ENCODE measurements at places on chromosomes 5 and 9.
A peak's percentile ranks its signal among the peaks of the same experiment; 100 is the strongest.

DNA sequence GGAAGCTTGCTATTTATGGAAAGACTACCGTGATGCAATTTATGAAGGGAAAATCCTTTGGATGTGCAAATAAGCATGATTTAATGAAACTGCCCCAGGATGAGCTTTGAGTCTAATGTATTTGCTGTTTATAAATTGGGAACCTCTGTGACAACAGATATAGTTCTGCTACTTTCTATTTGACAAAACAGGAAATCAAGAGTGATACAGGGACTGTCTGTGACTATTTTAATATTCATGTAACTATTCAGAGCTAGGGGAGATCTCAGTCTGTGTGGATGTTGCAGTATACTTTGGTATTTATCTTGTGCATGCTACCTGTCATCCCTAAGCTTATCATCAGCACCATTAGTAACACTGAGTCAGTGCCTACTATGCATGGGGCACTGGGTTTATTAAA is 132.1 kb downstream of the PDZD2 start:
- DNase-seq: no peak

- peak; percentile 22 for DNase-seq
Observed at GRCh38 chr5:147188200-147189108, 46.4 kb upstream of the STK32A start.

- DNase-seq: no peak
Observed at GRCh38 chr5:127094161-127094814, 21.0 kb upstream of the C5orf63 start.

GRCh38 chr5:9313751-9314150 is 232.1 kb downstream of the SEMA5A start:
- no peak for DNase-seq

DNA sequence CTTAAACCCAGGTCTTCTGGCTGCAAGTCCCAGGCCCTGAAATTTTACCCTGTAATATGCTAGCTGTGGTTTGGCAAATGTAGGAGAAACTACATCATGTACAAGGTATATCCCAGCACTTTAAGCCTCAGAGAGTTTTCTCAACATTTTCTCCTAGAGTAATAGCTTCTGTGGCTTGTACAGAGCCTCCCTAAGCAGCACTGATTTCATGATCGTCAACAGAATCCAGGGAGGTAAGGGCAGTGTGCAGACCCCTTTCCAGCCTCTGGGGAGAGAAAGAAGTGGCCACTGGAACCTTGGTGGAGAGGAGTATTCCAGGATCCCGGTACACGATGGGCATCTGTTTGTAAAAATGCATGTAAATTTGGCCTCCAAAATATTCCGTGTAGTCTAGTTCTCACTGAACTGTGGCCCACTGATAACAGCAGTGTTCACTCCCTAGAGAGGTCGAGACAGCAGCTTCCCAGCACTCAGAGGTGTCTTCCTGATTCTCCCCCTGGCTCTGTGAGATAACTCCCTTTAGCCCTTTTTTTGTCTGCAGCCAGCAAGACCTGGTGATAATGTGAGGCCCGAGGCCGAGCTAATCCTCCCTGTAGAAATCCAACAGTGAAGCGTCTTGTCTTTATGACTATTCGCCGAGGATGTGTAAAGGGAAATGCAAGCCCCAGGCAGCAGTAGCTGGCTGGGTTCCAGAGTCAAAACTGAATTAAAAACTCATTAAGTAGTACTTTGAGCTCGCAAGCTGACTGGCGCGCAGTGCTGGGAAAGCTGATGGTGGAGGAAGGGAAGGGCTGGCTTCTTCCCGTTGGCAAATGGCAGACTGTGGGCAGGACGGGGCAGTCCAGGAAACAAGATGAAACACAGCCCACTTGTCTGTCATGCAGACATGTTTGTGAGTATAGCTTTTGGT is 59.0 kb downstream of the MAP1B start:
- no peak for DNase-seq

DNA sequence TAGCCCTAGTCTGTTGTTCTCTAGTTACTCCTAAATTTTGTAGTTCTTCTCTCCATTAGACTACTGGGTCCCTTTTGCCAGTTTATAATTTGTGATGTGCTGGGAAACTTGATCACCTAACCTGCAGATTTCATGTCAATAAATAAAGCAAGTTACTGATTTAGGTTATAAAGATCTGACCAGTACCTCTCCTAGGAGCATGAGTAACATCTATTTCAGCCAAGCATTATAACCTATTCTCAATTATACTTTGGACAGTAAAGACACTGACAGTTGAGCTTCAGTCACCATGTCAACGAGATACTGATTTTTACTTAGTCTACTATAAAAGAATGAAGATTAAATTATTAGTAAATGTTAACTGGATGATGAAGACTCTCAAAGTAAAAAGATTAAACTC is 36.7 kb downstream of the CSNK1A1 start:
- DNase-seq: no peak

GRCh38 chr5:172417983-172418630 is 36.2 kb downstream of the SH3PXD2B start:
- no peak for DNase-seq

GRCh38 chr5:176658007-176658599 is 10.8 kb downstream of the TSPAN17 start:
- peak; percentile 55 for DNase-seq

- DNase-seq: no peak
Observed at GRCh38 chr5:57753446-57753845, 270.8 kb upstream of the ACTBL2 start.

- no peak for DNase-seq
Observed at GRCh38 chr5:80403782-80404181, 4.1 kb upstream of the ZFYVE16 start.

- DNase-seq: no peak
Observed at GRCh38 chr9:133618726-133619125, 9.5 kb upstream of the FAM163B start.

DNA sequence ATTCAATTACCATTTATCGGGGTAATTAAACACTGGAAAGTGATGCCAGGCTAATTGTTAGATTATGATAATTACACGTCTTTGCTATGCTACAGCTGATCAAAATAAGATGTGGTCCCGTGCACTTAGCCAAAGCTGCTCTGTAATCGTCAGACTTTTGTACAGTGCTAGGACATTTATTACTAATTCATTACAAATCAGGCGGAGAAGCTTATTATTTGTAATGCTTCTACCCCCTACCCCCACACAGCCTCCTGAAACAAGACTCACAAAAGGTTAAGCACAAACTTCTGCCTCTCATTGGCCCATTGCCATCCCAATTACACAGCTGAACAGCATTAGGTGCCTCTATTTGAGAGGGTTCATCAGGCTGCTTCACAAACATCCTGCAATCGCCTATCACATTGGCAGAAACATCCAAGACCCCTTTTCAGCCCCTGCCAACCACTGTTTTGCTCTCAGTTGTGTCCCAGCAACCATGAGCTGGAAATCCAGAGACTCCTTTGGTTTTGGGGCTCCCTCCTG is 232.7 kb downstream of the EFNA5 start:
- DNase-seq: no peak

GRCh38 chr5:124952079-124952478 is 205.6 kb upstream of the ZNF608 start:
- no peak for DNase-seq

DNA sequence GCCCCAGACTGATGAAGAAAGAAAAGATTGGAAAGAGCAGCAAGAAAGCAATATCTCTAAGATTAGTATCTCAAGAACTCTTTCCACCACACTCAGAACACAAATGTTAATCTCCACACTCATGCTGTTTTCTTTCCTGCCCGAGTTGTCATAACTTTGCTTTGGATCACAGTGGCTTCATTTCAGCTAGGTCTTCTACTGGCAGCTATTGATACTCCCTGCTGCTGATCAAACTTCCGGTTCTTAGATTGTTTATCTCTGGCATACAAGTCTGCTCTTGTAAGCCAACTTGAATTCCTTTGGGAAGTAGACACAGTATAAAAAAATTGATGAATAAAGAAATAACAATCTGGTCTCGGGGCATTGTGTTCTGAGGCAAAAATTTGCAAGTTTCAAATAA is 77.7 kb upstream of the SPEF2 start:
- DNase-seq: no peak

GRCh38 chr9:88076286-88077070 is 61.8 kb downstream of the SPATA31C2 start:
- no peak for DNase-seq

GRCh38 chr5:9239071-9239470 is 306.8 kb downstream of the SEMA5A start:
- DNase-seq: no peak

- DNase-seq: no peak
Observed at GRCh38 chr5:117246424-117246823, 671.8 kb upstream of the SEMA6A start.

GRCh38 chr9:19516348-19516747 is 107.5 kb downstream of the ACER2 start:
- DNase-seq: no peak

GRCh38 chr5:178429156-178429468 is 161.1 kb downstream of the COL23A1 start:
- no peak for DNase-seq

GRCh38 chr9:88737876-88738275 is 202.9 kb downstream of the NXNL2 start:
- no peak for DNase-seq

- no peak for DNase-seq
Observed at GRCh38 chr9:124414612-124415011, 630 bp downstream of the PSMB7 start.

GRCh38 chr5:179368126-179368805 is 23.0 kb upstream of the ADAMTS2 start:
- DNase-seq: no peak

DNA sequence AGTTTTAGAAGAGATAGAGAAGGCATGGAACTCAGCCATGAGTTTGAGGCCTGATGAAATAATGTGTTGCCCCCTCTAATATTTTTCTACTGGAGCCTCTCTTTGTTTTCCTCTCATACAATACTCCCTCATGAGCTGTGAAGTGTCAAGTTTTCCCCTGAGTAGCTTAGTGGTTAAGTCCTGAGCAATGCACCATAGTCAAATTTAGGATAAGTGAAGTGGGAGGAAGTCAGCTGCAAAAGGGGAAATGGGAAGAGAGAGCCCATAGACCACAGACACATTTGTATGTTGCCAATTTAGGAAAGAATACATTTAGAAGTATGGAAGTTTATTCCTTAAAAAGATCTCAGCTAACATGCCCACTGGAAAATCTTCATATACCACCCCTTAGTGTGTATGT is 171.5 kb upstream of the NREP start:
- DNase-seq: no peak

DNA sequence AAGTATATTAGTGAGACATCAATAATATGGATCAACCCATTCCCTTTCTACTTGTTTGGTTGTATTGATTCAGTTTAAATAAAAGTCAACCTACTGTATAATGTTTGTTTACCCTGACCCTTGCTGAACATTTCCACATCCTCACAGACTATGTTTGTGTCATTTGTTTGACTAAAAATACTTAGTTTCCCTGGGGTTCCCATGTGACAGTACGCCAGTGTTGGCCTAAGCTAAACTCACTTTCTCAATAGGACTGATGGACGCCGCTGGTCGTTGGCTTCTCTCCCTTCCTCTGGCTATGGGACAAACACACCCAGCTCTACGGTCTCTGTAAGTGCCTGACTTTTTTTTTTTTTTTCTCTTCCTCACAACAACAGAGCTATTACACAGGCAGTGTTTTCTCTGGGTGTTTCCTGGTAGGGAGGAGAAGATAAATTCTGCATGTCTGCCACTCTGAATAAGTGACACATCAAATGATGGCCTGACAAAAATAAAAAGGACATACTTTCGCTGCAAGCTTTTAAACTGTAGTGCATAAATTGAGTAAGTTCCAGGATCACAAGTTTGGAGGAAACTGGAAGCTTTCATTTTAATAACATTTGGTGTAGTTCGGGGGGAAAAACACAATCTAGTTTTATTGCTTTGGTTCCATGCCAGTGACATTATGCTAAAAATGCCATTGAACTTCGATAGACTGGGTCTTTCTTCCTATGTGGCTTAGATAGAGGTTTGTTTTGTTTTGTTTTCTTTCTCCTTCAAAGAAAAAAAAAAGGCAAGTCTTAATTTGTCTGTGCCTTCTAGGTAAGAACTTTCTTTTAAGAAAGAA is 101.0 kb downstream of the CD180 start:
- no peak for DNase-seq

DNA sequence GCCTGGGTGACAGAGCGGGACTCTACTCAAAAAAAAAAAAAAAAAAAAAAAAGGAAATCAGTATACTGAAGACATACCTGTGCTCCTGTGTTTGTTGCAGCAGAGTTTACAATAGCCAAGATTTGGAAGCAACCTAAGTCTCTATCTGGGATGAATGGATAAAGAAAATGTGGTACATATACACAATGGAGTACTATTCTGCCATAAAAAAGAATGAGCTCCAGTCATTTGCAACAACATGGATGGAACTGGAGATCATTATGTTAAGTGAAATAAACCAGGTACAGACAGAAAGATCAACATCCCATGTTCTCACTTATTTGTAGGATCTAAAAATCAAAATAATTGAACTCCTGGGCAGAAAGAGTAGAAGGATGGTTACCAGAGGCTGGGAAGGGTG is 22.9 kb downstream of the ADAM19 start:
- DNase-seq: no peak

GRCh38 chr5:127435821-127436220 is 81.6 kb upstream of the PRRC1 start:
- DNase-seq: no peak

- no peak for DNase-seq
Observed at GRCh38 chr5:179869101-179869500, 10.5 kb upstream of the MRNIP start.

GRCh38 chr5:124641154-124641792 is 105.2 kb downstream of the ZNF608 start:
- DNase-seq: no peak

- no peak for DNase-seq
Observed at GRCh38 chr9:83655433-83655832, 32.5 kb downstream of the IDNK start.

GRCh38 chr9:105444130-105444529 is 3.7 kb upstream of the FSD1L start:
- no peak for DNase-seq

DNA sequence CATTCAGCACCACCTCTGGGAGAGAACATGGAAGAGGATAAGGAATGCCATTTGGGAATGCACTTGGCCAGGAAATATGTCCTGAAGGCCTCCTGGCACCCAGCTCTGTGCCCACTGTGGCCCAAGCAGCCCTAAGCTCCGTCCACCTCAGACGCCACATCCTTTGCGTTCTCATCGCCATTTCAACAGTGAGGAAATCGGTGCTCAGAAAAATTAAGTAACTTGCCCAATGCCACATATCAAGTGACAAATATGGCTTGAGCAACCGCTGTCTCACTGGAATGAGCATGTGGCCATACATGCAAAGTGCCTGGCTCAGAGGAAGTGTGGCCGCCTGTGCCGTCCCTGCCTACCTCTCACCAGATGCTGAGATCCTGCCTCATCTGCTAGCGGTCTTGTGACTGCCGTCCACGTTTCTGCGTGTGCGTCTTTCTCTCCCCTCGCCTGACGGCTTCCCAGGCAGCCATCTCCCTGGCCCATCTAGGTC is 984 bp upstream of the DOK3 start:
- no peak for DNase-seq
